CD4-positive, CD25-positive, alpha-beta regulatory T cell (primary cell): ENCODE measurements at places on chromosomes 1 and 21. TPM values are rescaled to one million over a fixed set of nuclear protein-coding genes. Genes with fewer than 3 reads are reported as not detected.

Gene GUCA2B
- total RNA-seq, result not detected

Gene PIGV
- total RNA-seq, result 8.6 TPM

Gene DIPK1A
- total RNA-seq, result 10.9 TPM

Gene PHF13
- total RNA-seq, result 7.5 TPM

DNA sequence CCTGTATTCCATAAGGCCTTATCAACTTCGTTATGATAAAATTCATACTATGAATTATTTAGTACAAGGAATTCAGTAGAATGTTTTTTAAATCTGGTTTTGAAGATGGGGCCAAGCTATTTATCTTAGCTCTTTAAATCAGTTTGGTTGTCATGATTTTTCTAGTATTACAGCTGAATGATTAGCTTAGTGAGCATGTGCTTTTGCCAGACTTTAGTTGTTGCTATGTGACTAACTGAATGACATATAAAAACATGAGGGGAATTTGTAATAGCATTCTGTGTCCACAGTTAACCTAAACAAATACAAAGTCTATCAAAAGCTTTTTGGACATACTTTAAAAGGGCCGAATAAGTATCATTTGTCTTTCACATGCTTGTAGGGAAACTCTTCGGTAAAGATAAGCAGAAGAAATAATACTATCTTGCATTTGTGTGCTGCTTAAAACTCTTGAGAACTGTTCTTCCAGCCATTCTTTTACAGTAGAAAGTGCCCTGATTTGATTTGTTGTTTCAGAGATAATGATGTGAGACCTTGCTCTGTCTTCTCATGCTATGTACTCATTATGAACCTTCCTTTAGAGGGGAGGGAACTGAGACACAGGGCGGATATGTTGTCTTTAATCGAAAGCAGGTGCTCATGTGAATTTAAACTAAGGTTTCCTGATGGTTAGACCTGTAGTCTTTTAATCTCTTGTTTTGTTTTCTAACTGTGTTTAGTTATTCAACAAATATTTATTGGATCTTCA lies 18.8 kb downstream of the NEK7 start:
- DNase-seq, result peak; percentile 69

DNA sequence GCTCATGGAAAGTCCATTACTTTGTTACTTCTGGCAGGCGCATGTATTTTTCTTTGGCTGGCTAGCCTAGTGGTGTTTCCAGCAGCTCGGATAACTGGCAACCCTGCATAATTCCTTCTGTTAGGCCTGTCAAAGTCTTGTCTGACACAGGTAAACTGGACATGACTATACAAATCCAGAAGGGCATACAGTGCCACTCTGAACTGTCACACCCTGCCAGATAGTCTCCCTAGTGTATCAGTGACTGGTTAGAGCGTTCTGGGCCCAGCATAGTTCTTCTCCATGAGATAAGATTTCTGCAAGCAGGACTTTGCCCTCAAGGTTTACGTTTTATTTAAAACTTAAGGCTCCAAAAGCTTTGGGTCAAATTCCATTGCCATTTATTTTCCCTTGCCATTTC lies 177.7 kb upstream of the GORAB start:
- DNase-seq, result no peak

DNA sequence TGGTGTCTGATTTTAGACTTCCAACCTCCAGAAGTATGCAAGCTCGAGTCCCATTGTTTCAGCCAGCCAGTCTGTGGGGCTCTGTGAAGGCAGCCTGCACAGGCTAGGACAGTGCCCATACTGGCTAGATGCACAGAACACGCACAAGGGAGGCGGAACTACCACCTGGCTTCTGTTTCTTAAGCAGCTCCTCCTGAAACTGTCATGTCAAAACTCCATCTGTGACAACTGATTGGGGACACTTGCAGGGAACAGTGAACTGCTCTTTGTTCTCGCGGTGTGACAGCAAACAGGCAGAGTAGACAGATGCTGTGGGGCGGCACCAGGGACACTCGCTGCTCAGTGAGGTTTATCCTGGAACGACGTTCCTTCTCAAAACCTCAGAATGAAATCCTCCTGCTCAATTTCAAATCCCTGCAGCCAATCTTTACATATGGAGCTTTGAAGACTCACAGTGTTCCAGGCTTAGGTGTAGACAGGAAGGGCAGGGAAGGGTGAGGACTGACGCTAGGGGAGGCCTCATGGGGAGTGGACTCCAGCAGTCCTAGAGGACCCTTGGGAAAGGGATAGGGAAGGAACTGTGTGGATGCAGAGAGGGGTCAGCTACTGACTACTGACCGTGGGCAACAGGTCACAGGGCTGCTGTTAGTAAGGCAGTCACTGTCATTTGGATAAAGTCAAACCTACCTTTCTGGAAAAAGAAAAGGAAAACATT lies 73.8 kb downstream of the ERG start:
- DNase-seq, result no peak

GRCh38 chr21:44354001-44354405 lies 582 bp downstream of the TRPM2 start:
- no peak for DNase-seq

- no peak for DNase-seq
These were observed 22.5 kb downstream of the ERRFI1 start for GRCh38 chr1:8003438-8004112.
